ENCODE measurements at places on chromosomes 12 and 14.

DNA sequence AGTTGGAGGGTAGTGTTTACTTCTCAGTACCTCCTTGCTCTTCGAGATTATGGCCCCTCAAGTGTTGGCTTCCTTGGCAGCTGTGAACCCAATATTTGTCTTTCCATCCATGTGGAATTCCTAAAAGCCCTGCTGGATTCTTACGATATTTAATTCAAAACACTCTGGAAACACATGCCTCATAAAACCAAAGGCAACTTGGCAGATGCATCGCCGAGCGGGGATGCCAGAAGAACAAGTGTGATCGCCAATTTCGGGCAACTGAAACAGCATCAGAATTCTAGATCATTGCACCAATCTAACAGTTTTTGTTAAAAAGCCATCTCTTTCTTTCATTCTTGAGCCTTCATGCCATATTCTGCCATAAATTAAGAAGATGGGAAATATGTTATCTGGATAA, 934.4 kb downstream of the AACS start:
- DNase-seq: no peak

- DNase-seq: no peak
Observed at GRCh38 chr12:91817517-91817916, 328.1 kb downstream of the BTG1 start.

DNA sequence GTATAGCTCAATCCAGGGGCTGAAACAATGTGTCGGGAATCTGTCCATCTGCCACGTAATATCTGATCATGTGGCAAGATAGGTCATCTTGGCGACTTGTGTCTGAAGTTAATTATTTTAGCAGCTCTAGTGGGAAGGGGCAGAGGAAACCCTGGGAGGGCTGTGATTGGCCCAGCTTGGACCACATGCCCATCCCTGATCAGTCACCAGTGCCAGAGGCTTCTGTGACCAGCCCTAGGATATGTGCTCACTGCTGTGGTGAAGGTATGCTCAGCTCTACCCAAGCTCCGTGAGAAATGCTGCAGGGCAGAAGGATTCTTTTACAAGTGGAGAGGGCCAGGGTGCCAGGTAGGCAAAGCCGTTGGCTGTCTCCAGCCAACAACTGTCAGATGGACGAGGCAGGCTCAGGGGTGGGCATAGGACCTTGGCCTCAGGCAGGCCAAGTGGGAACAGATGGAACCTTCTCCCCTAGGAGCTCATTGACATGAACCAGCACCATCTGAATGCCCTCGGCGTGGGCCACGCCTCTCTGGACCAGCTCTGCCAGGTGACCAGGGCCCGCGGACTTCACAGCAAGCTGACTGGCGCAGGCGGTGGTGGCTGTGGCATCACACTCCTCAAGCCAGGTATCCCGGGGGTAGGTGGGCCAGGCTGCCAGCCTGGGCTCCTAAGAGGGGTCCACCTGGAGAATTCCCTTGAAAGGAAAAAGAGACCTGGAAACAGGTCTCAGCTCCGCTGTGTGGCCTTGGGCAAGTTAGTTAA, 21.1 kb downstream of the MVK start:
- DNase-seq: no peak

DNA sequence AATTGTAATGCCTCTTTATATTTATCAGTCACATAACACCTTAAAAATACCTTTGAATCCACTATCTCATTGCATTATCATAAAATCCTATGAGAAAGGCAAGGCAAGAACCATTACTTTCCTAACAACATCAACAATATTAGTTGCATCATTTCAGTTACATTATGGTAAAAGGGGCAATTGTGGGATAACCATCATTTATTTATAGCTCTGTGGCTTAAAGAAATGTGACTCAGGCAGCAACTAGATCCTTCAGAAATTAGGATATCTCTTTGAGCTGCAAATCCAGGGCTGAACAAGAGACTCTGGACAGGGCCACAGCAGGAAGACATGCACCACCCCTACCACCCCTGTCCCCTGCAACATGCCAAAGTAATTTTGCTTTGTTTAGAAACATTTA, 36.4 kb downstream of the EPS8 start:
- DNase-seq: no peak

- DNase-seq: no peak
Observed at GRCh38 chr14:69711477-69711876, 55.5 kb upstream of the SRSF5 start.

DNA sequence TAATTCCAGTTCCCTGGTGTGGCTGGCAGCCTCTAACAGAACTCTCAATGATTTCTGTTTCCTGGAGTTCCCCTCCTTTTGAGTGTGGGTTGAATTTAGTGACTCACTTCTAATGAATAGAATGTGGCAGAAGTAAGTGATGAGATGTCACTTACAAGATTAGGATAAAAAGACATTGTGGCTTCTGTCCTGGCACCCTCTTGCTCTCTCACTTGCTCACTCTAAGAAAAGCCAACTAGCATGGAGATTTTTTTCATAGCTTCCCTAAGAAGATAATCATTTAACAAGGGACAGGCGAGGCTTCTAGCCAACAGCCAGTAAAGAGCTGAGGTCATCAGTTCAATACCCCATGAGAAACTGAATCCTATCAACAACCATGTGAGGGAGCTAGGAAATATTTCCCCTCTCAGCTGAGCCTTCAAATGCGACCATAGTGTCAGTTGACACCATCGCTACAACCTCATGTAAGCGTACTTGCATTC, 156.7 kb downstream of the TMTC3 start:
- DNase-seq: no peak

GRCh38 chr12:13404111-13404628, 207.6 kb downstream of the EMP1 start:
- no peak for DNase-seq

- no peak for DNase-seq
Observed at GRCh38 chr14:101508196-101508947, 52.9 kb upstream of the DIO3 start.

DNA sequence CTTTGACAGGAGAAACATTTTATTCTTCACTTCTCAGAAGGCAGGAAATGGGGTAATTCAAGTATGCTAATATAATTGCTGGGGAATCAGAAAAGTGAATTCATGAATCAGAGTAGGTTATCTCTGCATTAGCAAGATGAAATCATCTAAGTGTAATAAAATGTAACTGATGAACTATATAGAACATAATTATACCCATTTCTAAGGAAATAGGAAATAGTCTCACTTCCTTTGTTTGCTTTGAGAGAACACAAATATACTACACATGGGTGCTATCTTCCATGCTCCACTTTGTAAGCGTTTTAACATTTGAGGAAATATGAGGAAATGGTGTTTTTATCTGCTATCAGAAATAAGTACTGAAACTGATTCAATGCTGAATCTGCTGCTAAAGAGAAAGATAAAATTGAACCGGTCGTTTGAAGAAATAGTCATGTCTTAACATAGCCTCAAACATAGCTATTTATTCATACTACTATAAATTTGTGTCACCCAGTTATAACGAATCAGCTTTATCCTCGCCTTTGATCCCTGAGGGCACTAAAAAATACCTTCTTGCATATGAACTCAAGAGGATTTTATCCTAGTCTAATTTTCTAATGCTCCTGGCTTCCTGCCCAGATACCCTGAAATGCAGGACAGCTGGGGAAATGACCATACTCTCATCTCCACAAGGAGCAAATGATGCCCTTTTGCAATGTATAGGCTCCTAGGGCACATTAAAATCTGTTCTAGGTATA, 696.0 kb downstream of the C12orf50 start:
- no peak for DNase-seq

GRCh38 chr14:101899263-101899662, 65.1 kb upstream of the DYNC1H1 start:
- no peak for DNase-seq

DNA sequence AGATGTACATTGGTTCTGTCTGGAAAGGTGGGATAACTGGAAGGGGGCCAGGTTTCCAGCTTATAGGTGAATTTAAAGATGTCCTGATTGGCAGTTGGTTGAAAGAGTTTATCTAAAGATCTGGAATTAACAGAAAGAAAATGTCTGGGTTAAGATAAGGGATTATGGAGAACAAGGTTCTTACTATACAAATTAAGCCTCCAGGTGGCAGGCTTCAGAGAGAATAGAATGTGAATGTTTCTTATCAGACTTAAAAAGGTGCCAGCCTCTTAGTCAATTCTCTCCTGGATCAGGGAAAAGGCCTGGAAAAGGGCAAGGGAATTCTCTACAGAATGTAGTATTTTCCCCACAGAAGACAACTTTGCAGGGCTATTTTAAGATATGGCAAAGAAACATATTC, 53.1 kb downstream of the CNTN1 start:
- DNase-seq: no peak

DNA sequence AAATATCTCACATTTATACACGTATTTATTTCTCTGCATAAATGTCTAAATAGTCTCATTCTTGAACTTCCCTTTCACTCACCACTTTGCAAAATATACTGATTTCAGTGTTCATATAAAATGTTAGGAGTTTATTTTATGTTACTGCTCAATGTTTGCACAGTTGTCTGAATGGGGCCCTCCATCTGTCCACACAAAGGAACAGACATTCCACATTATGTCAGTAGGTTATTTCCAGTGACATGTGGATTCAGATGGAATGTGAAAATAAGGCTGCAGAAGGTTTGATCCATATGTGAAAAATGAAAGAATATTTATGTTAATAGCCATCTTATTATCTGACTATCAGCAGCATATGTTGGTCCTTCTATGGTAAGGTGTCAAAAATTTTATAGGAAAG, 994.4 kb upstream of the SEL1L start:
- no peak for DNase-seq

DNA sequence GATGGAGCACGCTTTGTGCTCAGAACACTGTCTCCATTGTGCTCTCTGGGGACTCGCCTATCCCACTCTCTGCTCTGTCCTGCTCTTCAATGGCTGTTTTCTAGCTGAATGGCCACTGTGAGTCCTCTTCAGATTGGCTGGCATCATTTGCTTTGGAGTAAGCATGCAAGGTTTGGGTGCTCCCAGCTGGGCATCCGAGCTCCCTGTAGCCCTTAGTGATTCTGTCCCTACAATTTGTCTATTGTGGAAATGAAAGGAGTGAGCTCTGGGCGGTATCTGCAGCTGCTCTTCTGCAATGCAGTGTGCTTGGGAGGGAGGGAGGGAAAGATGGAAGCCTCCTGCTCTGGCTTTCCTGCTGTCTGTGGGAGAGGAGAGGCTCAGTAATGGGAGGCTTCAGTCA, 84.8 kb downstream of the SMOC1 start:
- DNase-seq: no peak

DNA sequence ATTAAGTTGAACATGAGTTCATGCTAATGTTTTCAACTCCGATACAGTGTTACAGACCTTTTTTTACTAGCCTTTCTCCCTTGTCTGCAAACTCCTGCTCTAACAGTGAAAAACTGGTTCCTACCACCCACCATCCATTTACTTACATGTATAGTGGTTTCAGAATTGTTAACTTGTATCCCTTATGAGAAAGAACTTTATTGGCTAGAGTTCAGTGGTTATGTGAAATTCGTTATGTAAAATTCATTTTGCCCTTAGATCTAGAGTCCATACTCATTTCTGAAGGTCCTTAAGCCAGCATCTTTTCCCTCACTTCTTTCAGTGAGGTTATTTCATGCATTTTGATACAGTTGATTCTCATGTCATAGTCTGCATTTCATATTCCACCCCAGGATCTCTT, 51.0 kb downstream of the PRKCH start:
- DNase-seq: no peak

DNA sequence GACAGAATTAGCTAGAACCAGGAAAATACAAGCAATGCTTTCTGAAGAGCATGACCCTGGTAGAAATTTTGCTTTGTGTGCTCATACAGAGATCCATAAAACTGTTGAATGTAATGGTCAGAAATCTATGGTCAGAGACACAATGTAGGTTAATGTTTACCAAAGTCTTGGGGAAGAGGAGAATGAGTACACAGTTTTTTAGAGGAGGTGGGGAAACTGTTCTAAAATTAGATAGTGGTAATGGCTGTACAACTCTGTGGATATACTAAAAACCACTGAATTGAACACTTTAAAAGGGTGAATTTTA, 109.5 kb upstream of the ARHGAP5 start:
- no peak for DNase-seq

DNA sequence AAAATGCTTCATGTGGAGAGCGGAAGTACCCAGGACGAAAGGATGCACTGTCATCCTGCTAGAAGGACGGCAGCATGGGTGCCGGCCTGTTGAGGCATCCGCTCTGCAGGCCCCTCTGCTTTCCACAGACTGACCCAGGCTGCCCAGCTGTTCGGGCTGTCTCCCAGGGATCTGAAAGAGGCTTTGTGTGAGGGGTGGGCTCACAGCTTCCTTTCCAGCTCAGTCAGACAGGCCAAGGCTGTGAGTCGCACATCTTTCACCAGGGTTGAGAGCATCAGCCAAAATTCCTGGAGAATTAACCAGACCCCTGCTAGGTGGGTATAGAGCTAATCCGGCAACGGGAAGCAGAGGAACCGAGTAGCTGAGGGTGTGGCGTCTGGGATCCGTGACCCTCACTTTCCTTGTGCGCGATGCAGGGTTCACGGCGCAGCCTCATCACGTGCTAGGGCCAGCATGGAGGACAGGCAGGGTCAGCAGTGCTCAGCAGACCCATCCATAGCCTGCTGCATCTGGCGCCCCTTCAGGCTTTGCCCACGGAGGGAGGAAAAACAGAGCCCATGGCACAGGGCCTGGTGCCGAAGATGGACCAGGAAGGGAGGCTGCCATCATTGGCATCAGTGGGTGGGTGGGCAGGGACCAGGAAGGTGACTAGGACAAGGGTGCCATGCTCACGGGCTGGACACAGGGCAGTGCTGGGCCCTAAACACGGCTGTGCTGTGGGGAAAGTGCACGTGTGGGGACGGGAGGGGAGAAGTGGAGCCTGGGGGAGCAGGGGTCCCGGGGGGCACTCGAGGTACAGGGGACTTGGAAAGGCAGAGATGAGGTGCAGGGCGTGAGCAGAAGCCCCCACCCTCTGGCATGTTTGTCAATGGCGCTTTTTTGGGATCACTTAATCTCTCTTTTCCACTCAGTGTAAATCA, 9.2 kb upstream of the SIVA1 start:
- no peak for DNase-seq

- no peak for DNase-seq
Observed at GRCh38 chr14:89805501-89805900, 149.0 kb downstream of the EFCAB11 start.

- no peak for DNase-seq
Observed at GRCh38 chr14:88987516-88987915, 163.1 kb downstream of the TTC8 start.

GRCh38 chr14:35420036-35420811, 15.7 kb upstream of the NFKBIA start:
- no peak for DNase-seq

- DNase-seq: no peak
Observed at GRCh38 chr12:77294016-77294415, 228.6 kb upstream of the E2F7 start.

GRCh38 chr14:41830714-41831406, 224.2 kb downstream of the LRFN5 start:
- DNase-seq: no peak

DNA sequence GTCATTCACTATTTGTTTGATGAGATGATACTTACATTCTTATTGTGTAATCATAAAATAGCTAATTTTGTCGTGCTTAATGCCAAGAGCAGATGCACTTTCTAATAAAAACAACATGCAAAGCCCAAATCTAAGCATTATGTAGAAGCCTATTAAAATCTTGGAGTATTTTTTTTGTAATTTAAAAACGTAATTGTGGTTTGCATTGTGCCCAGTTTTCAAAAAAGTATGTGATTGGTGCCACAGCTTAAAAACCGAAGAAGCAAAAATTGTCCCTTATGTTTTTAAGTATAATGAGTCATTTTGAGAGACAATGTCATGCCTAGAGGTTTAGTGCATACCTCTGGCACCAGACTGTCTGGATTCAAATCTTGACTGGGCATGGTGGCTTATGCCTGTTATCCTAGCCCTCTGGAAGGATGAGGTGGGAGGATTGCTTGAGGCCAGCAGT, 464.8 kb upstream of the RGS6 start:
- no peak for DNase-seq

- DNase-seq: no peak
Observed at GRCh38 chr14:23028799-23029198, 5.9 kb downstream of the PSMB5 start.
